ENCODE measurements at places on chromosomes 11 and 22.

DNA sequence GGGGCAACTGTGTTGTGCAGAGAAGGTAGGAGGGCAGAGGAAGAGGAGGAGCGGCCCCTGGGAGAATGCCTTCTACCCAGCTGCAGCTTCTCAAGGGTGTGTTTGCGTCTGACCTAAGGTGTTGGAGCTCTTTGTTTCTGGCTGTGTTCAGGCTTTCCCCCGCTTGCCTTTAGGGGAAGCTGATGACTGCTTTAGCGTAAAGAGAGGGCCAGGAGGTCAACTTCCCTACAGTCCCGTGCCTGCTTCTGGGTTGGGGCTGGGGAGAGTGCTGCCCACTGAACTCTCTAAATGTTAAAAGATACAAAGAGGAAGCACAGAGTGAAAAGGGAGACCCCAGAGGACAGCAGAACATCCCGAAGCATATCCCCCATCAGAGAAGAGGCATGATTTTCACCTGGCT is 99.2 kb downstream of the PTPRJ start:
- DNase-seq, result no peak

- no peak for DNase-seq
Observed at GRCh38 chr11:2077061-2077802, 62.0 kb downstream of the IGF2 start.

GRCh38 chr11:17331669-17332068 is 19.9 kb upstream of the NCR3LG1 start:
- no peak for DNase-seq

- no peak for DNase-seq
Observed at GRCh38 chr22:49147617-49148175, 680.0 kb downstream of the BRD1 start.

GRCh38 chr11:132933703-132934102 is 598.6 kb downstream of the OPCML start:
- no peak for DNase-seq

- no peak for DNase-seq
Observed at GRCh38 chr11:11416502-11416901, 63.5 kb upstream of the CSNK2A3 start.

- DNase-seq, result peak; percentile 91
Observed at GRCh38 chr11:61516675-61517572, 8.4 kb downstream of the LRRC10B start.

DNA sequence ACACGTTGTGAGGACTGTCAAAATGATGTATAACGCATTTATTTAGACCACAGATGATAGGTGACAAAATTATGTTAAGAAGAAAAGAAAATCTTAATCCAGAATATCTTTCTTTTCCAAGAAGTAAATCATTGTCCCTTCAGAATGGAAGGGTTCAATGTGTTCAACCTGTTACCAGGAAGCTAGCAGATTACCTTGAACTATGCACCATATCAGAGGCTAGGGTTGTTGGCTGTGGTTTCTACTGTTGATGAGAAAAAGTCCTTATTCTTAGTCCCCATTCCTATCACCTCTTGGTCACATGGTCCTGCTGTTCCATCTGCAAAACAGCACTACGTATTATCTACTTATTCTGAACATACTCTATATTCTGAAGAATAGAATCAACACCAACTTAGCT is 339.5 kb upstream of the CADM1 start:
- DNase-seq, result no peak

DNA sequence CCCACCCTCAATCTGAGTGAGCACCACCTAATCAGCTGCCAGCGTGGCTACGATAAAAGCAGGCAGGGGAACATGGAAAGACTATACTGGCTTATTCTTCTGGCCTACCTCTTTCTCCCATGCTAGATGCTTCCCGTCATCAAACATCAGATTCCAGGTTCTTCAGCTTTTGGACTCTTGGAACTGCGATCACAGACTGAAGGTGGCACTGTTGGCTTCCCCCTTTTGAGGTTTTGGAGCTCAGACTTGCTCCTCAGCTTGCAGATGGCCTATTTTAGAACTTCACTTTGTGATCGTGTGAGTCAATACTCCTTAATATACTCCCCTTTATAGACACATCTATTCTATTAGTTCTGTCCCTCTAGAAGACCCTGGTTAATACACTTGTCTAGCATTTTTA is 543.7 kb upstream of the RAG2 start:
- DNase-seq, result no peak

DNA sequence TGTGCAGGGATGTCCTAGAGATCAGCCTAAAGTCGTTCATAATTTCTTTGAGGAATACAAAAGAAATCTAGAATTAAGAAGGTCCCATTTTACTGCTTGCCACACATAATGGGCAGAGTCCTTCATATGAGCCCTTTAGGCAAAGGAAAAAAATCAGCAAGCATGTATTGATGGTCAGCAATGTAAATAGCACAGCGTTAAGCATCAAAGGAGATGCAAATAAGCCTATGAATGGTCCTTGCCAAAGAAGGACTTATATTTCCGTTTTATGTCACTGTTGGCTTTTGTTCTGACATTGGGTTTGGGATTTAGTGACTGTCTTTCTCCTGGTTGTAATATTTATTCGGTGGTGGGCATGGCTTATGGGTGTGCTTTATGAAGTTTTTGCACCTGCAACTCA is 69.8 kb downstream of the CD44 start:
- no peak for DNase-seq

DNA sequence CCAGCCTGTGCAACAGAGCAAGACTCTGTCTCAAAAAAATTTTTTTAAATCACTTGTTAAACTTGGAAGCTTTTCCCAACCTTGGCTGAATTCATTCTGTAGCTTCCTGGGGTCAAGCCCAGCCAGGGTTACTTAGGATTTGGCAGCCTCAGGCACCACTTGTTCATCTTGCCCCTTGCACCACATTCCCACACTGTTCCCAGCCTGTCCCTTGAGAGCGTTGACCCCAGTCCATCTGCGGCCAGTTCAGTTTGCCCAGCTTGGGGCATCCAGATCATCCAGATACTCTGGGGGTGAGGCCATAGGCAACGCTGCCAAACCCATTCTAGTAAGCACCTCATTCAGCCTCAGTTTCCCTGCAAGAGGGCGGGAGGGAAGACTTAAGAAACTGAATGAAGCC is 8.7 kb upstream of the THRSP start:
- DNase-seq, result no peak

- peak; percentile 42 for DNase-seq
Observed at GRCh38 chr11:47257517-47258316, at the start of gene NR1H3. Gene NR1H3 (plus strand): TSS chr11:47257996. CDS start chr11:47259217, 1,221 bp downstream.

DNA sequence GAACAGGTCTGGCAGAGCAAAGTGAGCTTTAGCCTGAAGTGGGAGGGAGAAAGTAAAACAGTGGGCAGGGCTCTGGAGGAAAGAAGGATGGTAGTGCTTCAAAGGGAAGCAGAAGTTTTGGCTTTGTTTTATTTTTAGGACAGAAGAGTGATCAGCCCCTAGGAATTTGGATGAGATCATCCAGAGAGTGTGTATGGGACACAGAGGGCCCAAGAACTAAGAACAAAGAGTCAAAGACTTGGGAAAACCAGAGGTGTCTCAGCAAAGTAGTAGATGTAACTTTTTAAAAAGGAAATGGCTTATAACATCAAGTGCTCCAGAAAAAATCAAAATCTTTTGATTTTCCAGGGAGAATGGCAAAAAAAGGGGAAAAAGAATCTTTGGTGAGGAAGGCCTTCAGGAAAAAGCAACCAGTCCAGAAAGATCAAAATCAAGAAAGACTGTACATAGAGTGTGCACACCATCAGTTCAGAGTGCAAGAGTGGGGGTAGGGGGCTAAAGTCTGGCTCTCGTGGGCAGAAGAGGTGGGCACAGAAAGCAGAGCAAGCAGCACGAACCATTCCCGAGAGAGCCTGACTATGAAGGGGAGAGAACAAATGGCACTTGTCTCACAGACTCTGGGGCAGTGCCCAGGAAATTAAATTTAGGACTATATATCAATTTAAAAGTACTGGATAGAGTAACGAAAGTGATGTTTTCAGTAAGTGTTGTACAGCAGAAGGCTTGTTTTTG is 30.0 kb downstream of the MAPK1 start:
- DNase-seq, result no peak

GRCh38 chr11:76857781-76858410 is 2.8 kb upstream of the ACER3 start:
- no peak for DNase-seq

- no peak for DNase-seq
Observed at GRCh38 chr11:12433571-12434324, 56.4 kb downstream of the PARVA start.

DNA sequence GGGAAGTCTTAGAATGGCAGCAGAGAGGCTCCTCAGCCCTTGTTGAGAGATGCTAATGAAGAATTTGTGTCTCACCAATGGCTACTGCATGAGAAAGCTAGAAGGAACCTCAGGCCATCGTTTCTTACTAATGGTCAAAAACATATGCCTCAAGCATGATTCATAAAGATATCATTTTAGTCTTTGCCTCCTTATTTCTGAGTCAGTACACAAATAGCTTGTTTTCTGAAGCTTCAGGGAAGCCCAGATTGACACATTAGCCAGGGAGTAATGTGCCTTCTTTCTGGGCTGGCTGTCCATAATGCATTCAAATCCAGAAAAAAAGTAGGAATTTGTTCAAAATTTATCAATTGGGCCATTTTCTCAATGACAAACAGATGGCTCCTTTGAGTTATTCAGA is 169.4 kb upstream of the ZBED5 start:
- DNase-seq, result no peak

DNA sequence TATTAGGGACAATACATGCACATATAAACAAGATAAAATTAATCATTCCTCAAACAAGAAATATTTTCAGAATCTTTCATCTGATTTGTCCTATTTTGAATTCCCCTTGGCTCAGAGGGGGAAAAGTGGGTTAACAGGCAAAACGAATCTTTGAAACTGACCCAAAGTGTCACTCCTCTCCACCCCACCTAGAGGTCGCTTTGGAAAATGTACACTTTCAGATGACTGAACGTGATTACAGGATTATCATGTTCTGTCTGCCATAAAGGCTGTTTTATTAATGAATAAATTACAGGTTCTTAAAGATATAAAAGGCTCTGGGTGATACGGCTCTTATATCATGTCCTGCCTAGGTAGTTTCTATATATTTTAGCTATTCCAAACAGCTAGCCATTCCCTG is 1735.0 kb downstream of the LRRC4C start:
- no peak for DNase-seq

DNA sequence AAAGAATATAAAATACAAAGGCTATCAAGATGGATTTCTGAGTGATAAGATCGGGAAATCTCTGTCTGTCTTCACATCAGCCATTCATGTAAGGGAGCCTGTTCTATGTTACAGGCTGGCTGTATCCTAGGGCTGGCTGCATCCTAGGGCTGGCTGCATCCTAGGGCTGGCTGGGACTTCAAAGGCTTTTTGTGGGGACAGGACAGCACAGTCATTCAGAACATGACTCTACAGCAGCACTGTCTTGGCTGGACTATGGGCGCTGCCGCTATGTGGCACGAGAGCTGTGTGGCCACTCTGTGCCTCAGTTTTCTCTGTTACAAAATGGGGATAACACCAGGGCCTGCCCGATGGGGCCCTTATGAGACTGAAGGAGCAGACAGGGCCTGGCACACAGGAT is 10.2 kb downstream of the ADAMTS8 start:
- DNase-seq, result no peak

- DNase-seq, result no peak
Observed at GRCh38 chr11:106961048-106961447, 57.2 kb downstream of the GUCY1A2 start.

GRCh38 chr11:73980001-73980961 is 2.4 kb downstream of the UCP2 start:
- DNase-seq, result peak; percentile 88

GRCh38 chr22:19291218-19291579 is 320 bp downstream of the CLTCL1 start:
- peak; percentile 41 for DNase-seq

GRCh38 chr11:122822241-122822640 is 16.1 kb upstream of the CRTAM start:
- no peak for DNase-seq

- no peak for DNase-seq
Observed at GRCh38 chr11:57479911-57480310, 19.6 kb downstream of the RTN4RL2 start.

DNA sequence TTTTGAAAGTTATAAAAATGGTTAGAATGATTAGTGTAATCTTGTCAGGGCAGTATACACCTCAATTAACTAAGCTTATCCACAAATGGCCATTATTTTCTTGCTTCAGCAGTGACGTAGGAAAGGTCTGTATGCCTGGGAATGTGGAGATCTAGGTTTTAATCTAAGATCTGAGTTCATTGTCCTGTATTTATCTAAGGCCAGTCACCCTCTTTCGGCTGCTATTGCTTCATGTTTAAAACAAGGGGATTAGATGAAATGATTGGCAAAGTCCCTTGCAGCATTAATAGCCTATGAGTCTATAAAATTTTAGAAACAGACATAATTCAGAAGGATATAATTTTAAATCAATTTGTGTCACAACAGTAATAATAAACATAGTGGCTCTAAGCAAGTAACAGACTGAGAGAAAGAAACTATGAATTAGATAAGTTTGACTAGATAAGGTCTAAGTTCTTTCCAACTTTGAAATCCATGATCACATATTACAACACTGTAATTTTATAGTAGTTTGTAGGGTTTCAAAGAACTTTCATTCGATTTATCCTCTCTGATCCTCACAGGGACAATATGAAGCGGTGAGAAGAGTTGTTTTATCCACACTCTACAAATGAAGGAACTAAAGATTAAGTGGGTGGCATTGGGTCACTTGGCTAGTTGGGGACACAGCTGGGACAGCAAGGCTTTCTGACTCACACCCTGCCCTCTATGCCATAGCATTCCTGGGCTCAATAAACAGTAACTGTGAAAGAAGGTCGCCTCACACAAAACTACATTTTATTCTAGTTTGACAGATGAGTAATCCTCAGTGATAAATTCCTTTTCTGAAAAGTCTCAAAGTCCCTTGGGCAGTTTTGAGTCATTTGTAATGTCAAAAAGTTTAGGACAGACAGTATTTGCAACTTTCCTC is 60.6 kb upstream of the RDX start:
- DNase-seq, result no peak

GRCh38 chr11:62151737-62152102 is 27.9 kb downstream of the INCENP start:
- DNase-seq, result no peak

GRCh38 chr22:30228509-30229359 is 17.8 kb downstream of the LIF start:
- no peak for DNase-seq

DNA sequence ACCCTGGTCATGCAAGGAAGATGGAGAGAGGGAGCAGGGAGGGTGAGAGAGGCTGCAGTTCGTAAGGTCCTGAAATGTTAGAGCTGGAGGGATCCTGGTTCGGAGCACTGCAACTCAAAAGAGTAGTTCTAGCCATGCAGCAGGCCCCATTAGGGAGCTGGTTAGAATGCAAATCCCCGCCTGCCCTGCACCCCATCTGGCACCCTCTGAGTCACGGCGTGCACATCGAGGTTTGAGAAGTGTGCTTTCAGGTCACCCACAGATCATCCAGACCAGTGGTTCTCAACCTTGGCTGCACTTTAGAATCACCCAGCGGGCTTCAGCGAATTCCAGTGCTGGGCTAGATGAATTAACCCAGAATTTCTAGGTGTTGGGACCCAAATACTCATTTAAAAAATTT is 48.2 kb downstream of the ST3GAL4 start:
- no peak for DNase-seq

Measured in GM13977 (cell line).